ENCODE measurements at places on chromosomes 12 and 14.

DNA sequence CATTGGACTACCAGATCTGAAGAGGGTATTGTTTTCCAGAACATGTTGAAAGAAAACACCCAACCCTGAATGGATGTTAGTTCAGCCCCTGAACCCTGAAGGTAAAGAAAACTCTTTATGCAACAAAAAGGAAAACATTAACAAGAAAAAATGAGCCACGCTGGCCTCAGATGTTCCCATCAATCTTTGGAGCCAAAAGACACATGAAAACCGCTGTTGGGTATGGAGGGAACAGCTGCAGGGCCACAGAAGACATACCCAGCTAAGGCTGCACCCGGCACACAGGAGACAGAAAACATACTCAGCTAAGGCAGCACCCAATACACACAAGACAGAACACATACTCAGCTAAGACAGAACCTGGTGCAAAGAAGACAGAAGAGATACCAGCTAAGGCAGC is 51.3 kb upstream of the GALNT9 start:
- DNase-seq: no peak

GRCh38 chr12:70317781-70318180 is 48.3 kb upstream of the KCNMB4 start:
- DNase-seq: no peak

DNA sequence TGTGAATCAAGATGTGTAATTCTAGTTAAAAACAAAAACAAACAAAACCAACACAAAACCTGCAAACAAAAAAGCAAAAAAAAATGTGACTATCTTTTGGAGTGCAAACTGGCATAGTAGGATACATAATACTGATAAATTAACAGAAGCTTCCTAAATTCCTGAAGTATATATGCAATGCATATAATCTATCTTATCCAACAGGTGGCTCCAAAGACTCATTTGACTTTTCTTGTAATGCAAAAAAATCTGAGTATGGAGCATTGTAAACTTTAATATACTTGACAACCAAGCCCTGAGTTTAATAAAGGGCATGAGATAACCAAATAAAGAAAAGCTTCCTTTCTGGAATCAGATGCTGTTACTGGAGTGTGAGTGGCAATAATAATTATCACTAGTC is 1003.6 kb downstream of the FSCB start:
- DNase-seq: no peak

GRCh38 chr14:51139121-51139681 is 44.3 kb upstream of the TRIM9 start:
- no peak for DNase-seq
